ENCODE measurements at places on chromosomes 12 and 14.

DNA sequence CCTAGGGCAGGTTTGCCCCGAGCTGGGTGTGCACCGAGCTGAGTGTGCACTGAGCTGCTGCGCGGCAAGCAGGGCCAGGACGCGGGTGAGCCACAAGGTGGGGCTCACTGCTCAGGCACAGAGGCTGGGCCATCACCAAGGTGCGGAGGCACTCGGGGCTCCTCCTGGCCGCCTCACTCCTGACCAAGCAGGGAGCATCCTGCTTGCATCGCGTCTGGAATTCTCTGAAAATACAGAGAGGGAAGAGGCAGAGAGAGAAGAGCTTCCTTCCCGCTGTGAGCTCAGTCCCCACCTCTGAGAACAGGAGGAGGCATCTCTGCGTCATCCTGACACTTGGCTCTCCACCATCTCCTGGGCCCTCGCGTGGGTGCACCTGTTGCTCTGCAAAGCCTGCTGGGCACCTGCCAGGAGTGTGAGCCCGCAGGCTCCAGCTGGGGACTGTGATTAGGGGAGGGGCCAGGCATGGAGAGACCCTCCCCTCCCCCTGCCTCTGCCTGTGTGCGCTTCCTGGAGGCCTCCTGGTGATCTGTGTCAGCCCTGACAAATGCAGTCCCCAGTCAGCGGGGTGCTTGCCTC, 116.3 kb downstream of the GLT1D1 start:
- no peak for DNase-seq

GRCh38 chr14:40221428-40221827, 789.2 kb upstream of the FBXO33 start:
- no peak for DNase-seq

GRCh38 chr12:16437926-16438325, 90.5 kb downstream of the MGST1 start:
- DNase-seq: no peak

DNA sequence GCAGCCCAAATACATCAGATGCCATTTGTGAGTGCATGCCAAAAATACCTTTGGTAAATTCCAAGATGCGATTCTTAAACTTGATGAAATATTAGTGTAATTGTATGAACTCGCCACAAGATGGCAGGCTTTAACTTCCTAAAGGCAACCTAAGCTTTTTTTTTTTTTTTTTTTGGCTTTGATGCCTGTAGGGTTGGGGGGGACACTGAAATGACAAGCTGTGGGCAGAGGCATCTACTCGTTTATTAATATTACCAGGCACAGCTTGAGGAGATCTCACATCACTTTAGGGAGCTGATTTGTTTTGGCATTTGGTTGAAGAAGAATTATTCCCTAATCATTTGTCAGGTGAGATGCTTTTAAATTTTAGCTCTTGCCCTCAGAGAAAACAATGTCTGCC, 126.7 kb upstream of the CCDC196 start:
- no peak for DNase-seq

- peak; percentile 3 for DNase-seq
Observed at GRCh38 chr14:65101631-65102440, 481 bp downstream of the MAX start.

DNA sequence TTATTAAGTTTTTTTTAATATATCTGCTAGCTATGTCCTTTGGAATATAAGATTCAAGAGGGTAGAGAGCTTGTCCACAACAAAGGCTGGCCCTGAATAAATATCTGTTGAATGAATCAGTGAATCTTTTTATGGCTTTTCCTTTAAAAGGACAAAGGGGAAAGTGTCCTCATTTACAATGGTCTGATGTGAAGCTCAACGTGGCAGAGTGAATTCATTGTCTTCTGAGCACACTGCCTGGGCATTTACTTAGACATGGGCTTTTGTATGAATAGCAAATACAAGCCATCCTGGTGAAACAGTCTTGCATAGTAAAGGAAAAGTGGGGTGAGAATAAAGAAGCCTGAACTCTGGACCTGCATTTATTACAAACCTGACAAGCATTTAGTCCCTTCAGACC, 201.2 kb downstream of the NELL2 start:
- no peak for DNase-seq

GRCh38 chr14:55401751-55402150, 9.9 kb downstream of the ATG14 start:
- no peak for DNase-seq

GRCh38 chr12:64903479-64904152, 79.2 kb downstream of the TBC1D30 start:
- DNase-seq: no peak

GRCh38 chr14:53894456-53894855, 62.2 kb downstream of the BMP4 start:
- no peak for DNase-seq

DNA sequence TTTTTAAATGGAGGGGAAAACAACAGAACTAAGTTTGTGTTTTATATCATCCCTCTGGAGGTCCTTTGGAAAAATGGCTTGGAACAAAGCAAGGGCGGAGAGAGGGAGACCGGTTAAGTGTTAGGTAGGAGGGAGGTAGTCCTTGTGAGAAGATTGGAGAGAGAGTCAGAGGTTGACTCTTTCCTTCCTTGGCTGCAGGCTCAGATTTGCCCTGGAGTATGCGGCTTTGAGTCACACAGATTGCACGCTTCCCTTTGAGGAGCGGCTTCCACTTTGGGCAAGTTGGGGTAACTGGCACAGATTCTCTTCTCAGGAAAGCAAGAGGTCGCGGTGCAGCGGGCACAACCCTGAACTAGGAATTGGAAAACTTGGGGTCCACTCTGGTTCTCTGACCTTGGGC, 9.9 kb downstream of the SOCS2 start:
- DNase-seq: no peak

DNA sequence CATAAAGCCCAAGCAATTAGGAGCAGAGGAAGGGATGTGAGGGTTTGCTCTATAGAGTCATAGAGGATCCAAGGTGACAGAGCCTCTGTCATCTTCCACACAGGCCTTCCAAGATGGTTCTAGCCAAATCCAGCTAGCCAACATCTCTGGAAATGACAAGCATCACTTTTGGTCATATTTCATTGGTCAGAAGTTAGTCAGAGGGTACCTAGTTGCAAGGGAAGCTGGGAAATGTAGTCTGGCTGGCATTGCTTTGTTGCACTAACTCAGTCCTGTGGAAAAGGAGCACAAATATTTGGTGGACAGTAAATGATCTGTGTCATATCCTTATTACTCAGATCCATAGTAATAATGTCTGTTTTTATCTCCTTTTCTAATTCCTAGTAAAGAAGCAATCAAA, 715.7 kb downstream of the NRXN3 start:
- DNase-seq: no peak

DNA sequence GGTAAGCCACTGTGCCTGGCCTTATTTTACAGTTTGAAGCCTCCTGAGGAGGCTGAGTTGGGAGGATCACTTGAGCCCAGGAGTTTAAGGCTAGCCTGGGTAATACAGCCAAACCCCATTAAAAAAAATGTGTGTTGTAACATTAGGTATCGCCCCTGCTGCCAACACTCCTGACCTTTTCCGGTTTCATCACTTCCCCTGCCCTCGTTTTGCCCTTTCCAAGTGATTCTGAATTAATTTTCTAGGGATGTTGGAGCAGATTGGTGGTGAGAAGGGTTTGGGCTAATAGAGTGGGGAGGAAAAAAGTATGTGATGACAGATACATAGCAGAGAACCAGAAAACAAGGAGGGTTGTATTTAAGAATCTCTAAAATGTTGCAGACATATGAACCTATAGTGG, 25.6 kb upstream of the C12orf71 start:
- no peak for DNase-seq

GRCh38 chr14:104973135-104973384, 5.1 kb downstream of the AHNAK2 start:
- DNase-seq: no peak

DNA sequence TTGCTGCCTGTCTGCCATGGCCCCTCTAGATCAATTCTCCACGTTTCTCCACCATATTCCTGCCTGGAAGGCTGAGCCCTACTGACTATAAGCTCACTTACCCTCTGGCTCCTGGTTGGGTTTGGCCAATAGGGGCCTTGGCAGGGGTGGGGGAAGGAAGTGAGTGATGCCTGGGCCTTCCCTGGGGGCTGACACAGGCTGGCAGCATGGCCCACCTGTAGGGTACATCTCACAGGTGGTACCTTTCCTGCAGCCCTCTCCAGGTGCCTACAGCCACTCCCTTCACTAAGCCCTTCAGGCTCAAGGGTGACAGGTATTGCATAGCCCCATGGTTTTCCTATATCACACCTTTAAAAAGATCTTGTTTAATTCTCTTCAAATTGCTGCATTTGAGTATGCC, 3.5 kb downstream of the RFC5 start:
- no peak for DNase-seq

Data from stimulated activated CD8-positive, alpha-beta memory T cell treated with anti-CD3 and anti-CD28 coated beads, Interleukin-4, amount 100 ng/mL, for 1 hour (primary cell).